IMR-90 (cell line): ENCODE measurements at places on chromosomes 16 and 17. TPM values are rescaled to one million over a fixed set of nuclear protein-coding genes. Genes with fewer than 3 reads are reported as not detected.

GRCh38 chr17:43879723-43880419 lies 27.5 kb downstream of the MPP2 start:
- no peak for DNase-seq

Gene MYH4
- polyA plus RNA-seq, result not detected in 2 replicates

Gene SLC16A13
- polyA plus RNA-seq, result 2.2 and 2.3 TPM in 2 replicates

Gene TP53TG3
- not detected in 2 replicates for polyA plus RNA-seq

Gene MGAT5B
- polyA plus RNA-seq, result 2.0 and 2.8 TPM in 2 replicates
